ENCODE measurements at places on chromosomes 4 and X.

- DNase-seq, result peak; percentile 19
These were observed 191.9 kb downstream of the PPP1R2C start for GRCh38 chrX:42585842-42586621.

DNA sequence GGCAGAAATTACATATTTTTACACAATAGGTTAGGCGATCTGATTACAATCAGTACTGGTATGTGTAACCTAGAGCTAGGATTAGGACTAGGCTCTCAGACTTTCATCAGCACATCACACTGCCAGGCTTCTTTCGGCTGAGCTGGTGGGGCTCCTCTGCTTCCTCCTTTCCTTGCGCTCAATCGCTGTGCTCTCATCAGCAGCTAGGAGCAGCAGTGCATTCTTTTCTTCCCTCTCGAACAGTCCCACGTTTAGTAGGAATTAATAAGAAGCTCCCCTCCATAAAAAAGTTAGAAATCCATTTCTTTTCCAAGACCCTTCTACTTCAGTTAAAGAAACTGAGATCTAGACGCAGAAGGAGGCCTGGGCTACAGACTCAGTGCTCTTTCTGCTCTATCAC is 350.4 kb downstream of the SPRY1 start:
- DNase-seq, result peak; percentile 23

- no peak for DNase-seq
These were observed 440.9 kb downstream of the NKX6-1 start for GRCh38 chr4:84058201-84058600.

DNA sequence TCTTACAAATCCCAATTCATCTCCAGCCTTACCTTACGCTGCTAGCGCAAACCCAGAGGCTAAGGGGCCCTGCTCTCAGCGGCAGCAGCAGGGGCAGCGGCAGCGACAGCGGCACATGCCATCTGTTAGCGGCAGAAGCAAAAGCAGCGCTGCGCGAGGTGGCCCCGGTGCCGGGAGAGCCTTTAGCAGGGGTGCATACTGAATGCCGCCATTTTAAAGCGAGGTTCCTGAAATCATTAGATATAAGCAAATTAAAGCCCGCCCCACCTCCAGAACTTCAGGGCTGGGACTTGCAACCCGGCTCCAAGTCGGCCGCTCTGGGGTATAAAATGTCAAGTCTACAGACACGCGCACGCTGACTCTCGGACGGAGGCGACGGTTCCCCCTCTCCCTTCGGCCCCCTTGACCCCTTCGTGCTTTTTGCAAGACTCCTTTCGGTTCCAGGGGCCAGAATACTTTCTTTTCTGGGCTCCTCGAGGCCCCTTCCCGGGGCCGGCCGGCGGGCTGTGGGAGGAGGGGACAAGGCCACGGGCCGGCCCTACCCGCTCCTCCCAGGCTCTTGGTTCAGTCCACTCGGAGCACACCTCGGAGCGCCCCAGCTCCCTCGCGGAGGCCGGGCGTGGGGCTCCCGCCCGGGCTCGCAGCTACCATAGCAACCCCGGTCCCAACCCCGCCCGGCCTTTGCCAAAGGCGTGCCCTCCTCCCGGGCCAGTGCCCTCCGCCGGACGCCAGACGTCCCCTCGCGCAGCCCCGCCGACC is at the start of gene MBNL3:
Gene MBNL3 (minus strand): TSS at position 220 of the 759 bp plus-strand sequence. CDS start 49,427 bp downstream, outside the sequence.
- DNase-seq, result peak; percentile 36

GRCh38 chr4:76781698-76782595 is 116.0 kb downstream of the SOWAHB start:
- DNase-seq, result peak; percentile 99

GRCh38 chr4:6201580-6202091 is 1.3 kb upstream of the JAKMIP1 start:
- no peak for DNase-seq

- no peak for DNase-seq
These were observed 104.1 kb upstream of the MCF2 start for GRCh38 chrX:139811942-139812629.

DNA sequence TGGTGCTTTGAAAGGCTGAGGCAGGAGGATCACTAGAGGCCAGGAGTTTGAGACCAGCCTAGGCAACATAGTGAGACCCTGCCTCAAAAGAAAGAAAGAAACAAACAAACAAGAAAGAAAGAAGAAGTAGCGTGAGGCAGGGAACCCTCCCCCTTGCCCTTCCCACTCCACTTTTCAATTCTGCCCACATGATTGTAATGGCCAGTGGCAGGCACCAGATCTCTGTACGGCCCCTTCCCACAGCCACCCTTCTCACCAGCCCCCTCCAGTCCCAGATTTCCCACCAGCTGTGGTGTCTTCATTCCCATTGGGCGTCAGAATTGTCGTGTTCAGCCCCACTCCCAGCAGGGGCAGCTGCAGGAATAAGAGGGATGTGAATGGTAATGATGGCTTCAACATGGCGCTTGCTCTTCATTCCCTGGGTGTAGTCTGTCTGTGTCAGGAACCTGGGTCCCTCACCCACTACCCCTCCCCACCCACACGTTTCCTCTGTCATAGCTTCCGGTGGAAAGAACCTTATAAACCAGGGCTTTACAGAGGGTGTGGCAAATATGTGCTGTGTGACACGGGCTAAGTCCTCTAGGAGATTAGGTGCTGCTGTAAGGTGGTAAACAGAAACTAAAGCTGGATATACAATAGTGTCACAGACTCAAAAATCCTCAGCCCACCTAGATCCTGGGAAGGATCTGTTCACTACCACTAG is at the start of gene IL2RG:
Gene IL2RG (minus strand): TSS at position 437 of the 703 bp plus-strand sequence. CDS start 38 bp downstream, at position 399.
- DNase-seq, result no peak

- DNase-seq, result no peak
These were observed 165.3 kb upstream of the PPP1R2C start for GRCh38 chrX:42943051-42943974.

GRCh38 chr4:165457793-165458192 is 79.0 kb downstream of the CPE start:
- no peak for DNase-seq

- DNase-seq, result no peak
These were observed 650.8 kb upstream of the DIPK2B start for GRCh38 chrX:45851434-45851991.
